ENCODE measurements at places on chromosomes 3 and 15.
A peak's percentile ranks its signal among the peaks of the same experiment; 100 is the strongest.

GRCh38 chr3:171753025-171753472 is 57.2 kb downstream of the PLD1 start:
- DNase-seq: no peak

DNA sequence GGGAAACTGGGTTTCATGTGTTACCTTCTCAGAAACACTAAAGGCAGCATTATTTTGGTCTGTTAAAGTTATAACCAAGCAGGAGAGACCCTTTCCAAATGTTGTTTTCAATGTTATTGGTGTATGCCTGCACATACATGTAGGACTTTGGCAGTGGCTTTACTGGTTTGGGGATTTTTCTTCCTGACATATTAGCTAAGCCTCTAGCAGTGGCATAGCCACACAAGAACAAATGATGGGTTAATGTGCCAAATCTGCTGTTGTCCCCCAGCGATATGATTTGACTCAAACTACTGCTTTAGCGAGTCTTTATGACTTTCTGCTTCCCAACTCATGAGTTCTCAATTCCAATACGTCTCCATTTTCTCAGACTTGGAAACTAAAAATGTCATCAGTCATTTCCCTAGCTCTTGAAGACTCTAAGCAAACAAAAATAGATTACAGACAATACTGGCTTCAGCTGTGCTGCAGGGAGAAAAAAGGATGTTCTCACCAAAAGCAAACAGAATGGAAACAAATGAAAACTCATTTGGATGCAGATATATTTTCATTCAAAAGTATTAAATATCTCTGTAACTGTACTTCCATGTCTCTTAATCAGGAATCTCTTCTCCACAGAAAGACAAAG is 29.6 kb downstream of the TPM1 start:
- no peak for DNase-seq

- DNase-seq: no peak
Observed at GRCh38 chr15:78006567-78007205, 70.8 kb downstream of the TBC1D2B start.

- DNase-seq: no peak
Observed at GRCh38 chr15:58447271-58448010, 15.7 kb downstream of the LIPC start.

DNA sequence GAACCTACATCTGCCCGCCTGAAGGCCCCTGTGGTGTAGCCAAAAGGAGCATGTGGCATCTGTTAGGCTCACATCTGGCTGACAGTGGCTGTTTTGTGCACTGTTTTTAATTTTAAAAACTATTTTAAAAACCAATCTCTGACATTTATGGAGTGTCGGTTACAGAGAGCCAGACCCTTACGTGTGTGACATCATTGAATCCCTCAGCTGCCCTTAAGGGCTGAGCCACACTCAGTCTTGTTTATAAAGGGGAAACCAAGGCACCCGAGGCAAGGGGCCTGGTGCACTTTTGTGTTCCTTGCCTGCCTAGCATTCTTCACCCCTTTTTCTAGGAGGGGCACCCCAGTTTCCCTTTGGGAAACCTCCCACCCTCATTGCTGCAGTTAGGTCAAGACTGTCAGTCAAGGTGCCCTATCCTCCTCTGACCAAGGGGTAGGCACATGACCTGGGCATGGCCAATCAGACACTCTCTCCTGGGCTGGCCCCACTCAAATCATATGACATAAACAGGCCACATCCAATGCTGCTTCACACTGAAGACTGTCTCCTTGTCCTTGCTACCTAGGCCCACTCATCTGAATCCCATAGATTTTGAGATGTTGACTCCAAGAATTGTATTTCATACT is 105.3 kb downstream of the LSM3 start:
- no peak for DNase-seq

DNA sequence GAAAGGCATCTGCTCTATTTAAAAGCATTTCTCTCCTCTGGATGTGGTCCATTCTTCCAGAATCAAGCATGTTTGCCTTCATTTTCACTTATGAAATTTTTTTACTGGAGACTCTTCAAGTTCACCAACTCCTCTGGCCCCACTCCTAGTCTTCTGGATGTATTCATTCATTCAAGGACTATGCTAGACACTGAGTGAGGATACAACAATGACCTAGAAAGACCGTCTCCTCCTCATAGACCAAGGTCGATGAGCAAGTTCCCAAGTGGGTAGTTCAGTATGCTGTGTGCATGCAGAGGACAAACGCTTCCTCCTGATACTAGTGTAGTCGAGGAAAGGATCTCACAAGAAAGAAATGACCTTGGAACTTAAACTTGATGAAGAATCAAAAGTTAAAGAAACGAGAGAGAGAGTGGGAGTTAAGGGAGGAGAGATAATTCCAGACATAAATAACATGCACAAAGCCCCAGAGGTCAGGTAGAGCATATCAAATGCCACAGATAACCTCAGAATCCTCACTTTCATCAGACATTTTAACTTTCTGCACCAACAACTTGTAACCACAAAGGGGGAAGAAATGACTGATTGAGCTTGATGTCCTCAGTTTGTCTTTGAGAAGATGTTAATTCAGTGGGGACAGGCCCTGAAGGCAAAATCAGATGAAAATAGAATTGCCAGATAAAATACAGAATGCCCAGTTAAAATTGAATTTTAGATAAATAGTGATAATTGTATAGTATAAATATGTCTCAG is 149.4 kb downstream of the IMPG2 start:
- no peak for DNase-seq

GRCh38 chr3:123961508-123961856 is 453 bp upstream of the CCDC14 start:
- DNase-seq: no peak

DNA sequence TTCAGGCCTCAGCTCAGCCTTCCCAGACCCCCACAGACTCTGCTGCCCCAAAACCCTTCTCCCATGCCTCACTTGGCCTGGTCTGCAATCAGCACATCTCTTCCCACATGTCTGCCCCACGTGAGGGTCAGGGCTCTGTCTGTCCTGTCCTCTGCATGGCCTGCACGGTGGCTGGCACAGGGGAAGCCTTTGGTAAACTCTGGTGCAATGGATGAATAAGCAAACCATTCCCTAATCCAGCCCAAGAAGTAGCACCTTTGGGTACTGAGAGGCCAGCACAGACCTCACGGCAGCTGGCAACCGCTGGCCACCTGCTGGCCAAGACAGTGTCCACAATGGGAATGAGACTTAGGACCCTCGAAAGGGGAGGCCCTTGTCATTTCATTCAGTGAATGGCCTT is 27.7 kb downstream of the ABTB1 start:
- no peak for DNase-seq

- no peak for DNase-seq
Observed at GRCh38 chr3:124839896-124840295, 47.3 kb downstream of the ITGB5 start.

DNA sequence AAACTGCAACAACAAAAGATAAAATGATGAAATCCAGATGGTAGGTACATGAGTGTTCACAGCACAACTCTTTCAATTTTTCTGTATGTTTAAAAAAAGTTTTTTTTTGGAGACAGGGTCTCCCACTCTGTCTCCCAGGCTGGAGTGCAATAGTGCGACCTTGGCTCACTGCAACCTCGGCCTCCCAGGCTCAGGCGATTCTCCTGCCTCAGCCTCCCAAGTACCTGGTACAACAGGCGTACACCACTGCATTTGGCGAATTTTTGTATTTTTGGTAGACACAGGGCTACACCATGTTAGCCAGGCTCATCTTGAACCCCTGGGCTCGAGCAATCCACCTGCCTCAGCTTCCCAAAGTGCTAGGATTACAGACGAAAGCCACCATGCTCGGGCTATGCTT is 18.6 kb downstream of the LRRFIP2 start:
- no peak for DNase-seq

DNA sequence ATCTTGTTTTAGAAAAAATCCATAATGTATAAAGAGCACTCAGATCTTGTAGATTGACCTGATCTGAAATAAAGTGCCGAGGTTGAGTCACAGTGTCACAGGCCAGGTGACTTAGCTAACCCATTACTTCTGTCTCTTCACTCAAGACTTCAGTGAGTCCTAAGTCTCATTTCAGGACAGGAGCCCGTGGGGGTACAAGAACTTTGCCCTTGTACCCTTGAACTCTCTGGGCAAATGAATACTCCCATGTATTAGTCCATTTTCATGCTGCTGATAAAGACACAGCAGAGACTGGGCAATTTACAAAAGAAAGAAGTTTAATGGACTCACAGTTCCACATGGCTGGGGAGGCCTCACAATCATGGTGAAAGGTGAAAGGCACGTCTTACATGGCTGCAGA is 160.2 kb downstream of the ZPLD1 start:
- DNase-seq: no peak

DNA sequence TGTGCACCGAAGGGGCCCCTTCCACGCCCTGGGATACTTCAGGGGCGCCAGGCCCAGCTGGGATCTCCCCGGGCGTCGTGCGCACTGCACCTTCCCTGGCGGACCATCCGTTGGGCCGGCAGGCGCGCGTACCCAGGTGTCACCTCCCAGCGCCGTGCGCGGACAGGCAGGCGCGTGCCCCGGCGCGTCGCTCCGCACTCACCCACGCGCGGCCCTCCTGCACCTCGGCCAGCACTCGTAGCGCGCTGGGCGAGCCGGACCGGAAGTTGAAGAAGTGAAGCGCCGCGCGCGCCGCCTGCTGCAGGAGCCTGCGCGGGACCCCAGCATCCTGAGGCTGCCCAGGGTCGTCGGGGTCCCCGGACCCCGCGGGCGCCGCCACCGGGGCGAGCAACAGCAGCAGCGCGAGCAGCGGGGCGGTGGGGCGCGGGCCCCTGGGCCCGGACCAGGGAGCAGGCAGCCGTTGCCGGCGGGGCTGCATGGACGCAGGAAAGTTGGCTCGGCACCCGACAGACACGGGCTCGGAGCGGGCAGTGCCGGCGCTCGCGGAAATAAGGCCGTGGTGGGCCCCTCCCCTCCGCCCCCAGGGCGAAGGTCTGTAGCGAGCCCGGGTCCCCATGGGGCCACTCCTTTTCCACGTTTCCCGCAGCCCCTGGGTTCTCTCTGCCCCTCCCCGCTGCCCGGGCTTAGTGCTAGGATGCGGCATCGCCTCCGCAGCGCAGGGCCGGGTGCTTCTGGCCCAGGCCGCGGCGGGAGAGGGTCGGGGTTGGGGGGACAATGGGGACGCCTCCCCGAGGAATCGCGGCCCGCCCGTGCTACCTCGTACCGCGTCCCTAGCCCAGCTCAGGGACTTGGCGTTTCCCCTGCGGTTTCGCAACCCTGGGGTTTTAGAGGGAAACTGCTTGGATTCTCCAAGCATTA is at the start of gene RARRES1:
Gene RARRES1, minus strand, starts transcription at position 520 of the 918 bp plus-strand sequence. Its CDS starts 42 bp downstream, at position 478.
- peak; percentile 42 for DNase-seq

DNA sequence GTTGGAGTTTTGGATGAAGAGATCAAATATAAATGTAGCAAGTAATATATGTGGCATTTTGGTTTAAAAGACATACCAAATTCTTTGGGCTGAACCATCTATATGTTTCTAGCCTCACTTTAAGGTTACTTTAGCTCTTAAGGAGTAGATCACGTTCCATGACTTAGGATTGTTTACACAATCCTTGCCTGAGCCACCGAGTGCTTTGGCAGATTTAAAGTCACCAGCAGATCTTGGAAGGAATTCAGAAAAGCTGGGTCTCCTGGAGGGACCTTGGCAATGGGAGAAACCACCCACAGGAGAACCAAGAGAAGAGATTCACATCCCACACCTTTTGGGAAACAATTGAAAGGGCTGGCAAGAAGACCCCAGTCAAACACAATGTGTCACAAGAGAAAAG is 54.5 kb downstream of the TM4SF18 start:
- DNase-seq: no peak

GRCh38 chr3:128804811-128805155 is 74.6 kb upstream of the ACAD9 start:
- no peak for DNase-seq

DNA sequence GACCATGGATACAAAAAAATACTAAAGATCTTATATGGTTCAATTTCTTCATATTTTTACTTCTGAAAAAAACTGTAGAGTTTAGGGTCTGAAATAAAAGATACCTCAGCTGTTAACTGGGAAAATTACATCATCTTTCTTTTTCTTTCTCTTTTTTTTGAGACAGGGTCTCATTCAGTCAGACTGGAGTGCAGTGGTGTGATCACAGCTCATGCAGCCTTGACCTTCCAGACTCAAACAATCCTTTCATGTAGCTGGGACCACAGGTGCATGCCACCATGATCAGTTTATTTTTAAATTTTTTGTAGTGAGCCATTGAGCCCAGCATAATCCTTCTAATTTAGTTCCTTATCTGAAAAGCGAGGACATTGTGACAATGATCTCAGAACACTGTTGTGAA is 39.6 kb upstream of the TKT start:
- no peak for DNase-seq

- DNase-seq: no peak
Observed at GRCh38 chr3:94961423-94962100, 898.7 kb downstream of the NSUN3 start.

DNA sequence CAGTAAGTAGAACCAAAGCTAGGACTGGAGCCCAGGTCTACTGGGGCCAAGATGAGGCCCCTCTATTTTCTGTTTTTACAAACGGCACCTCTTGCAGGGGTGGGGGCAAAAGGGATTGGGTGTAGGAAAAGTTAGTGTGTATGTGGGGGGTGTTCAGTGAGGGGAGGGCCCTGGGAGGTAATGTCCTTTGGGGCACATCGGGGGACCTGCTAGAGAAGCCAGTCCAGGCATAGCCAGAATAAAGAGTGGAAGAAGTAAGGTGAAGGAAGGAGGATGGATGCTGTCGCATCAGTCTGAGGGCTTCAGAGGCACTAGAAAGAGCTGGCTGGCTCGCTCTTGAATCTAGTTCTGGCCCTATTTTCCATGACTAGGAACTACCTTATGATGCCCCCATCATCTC is 2.6 kb downstream of the PLCD1 start:
- DNase-seq: no peak
